K562 (cell line): ENCODE measurements at places on chromosomes 1 and 21.

- DNase-seq = peak; percentile 38
Observed at GRCh38 chr1:92968138-92969032, 7.1 kb upstream of the DIPK1A start.

GRCh38 chr1:225182716-225183115 lies 245.1 kb downstream of the LBR start:
- no peak for DNase-seq

- peak; percentile 77 for DNase-seq
Observed at GRCh38 chr1:37922767-37923550, 23.9 kb downstream of the INPP5B start.

DNA sequence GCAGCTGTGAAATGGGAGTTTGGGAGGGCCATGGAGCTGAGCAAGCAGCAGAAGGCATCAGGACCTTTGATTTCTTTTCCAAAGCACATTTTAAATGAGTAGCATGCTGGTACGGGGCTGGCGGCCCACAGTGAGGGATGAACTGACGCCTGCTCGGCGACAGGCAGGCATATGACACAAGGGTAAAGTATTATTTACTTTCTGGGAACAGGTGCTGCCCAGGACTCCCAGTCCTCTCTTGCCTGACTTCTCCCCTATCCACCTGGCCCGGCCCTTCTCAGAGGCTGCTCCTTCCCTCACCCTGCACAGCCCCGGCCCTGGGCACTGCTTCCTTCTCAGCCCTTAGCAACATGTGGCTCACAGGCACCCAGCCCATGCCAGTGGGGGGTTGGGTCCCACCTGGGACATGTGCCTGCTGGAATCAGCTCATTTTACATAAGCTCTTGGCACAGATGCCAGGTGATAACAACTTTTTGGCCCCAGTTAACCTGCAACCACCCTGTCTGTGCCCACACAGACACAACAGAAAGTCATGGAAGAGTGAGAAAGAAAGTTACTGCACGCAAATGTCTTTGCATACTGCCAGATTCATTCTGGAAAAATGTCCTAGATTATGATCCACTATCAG lies 112.3 kb upstream of the GADD45A start:
- no peak for DNase-seq

DNA sequence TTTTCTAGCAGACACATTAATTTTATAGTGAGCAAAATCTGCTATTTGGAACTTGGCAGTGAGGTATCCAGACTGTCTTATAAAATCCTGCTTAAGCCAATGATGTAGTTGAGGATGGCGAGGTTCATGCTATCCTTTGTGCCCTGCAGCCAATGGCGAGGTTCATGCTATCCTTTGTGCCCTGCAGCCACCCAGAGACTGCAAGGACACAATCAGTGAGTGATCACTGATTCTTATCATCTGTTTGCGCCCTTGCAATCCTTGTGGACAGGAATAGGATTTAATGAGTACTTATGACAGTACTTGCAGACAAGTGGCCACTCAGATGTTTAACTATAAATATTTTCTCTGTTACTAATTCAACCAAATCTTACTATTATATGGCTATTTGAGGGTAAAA lies 112.6 kb downstream of the EIF4G3 start:
- DNase-seq = no peak

DNA sequence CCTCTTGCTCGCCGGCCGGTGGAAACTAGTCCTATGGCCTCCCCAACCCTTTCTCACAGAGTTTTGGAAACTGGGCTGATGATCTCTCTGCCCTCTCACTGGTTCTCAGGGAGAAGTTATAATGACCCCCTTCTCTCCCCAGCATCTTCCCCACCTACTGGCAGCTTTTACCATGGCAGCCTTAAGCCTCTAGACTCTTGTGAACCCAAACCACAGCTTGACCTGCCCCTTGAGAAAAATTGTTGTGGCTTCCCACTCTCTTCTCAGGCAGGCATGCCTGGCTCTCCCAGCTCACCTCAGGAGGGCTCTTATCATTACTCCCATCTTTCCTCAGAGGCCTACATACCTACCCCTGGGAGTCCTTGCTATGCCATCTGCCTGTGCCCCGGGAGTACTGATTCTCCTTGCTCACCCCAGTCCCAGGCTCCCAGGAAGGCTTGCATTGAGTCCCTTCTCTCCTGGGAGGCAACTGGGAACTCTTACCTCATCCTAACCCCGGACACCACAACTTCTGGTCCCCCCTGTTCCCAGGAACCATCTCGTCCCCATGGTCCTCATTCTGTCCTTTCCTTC lies 1.6 kb downstream of the NSUN4 start:
- peak; percentile 39 for DNase-seq

- peak; percentile 11 for DNase-seq
Observed at GRCh38 chr1:235207209-235207565, 46.1 kb upstream of the RBM34 start.

GRCh38 chr1:91311672-91312071 lies 93.0 kb downstream of the HFM1 start:
- no peak for DNase-seq

DNA sequence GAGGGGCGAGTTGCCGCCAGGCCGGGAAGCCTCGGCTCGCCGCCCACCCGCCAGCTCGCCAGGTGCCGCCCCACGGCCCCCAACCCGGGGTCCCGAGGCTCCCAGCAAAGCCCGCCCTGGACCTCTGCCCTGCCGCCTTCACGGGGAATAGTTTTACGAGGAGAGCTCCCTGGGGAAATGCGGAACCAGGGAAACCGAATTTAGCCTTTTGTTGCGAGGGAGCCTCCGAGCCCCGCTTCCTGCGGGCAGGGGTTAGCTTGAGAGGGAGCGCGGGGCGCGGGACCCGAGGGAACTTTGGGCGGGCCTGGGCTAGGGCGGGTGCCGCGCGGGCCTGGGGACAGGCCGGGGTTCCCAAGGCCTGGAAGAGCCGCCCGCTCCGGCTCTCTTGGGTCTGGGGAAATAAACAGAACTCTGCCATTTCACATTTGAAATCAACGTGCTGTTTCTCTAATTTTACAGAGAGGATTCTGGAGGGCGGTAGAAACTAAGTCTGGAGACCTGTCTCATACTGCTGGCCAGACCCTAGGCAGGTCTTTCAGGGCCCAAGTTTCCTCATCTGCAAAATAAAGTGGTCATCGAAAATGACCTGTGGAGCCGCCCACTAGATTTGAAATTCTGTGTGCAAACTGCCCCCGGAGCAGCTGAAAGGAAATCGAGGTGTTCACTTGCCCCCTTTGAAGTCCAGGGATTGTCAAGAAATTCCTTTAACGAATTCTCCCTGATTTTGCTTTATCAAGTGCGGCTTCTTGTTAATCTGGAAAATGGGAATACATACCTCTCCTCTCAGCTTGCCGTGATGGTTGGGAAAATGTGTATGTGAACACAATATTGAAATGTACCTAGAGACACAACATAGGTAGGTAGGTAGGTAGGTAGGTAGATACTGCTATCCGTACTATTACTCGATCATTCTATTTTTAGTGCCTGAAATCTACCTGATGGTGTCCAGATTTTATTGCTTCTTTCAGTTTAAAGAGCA lies 749 bp upstream of the GLUL start:
- no peak for DNase-seq

- DNase-seq = no peak
Observed at GRCh38 chr1:26857473-26858060, 5.4 kb upstream of the SFN start.

DNA sequence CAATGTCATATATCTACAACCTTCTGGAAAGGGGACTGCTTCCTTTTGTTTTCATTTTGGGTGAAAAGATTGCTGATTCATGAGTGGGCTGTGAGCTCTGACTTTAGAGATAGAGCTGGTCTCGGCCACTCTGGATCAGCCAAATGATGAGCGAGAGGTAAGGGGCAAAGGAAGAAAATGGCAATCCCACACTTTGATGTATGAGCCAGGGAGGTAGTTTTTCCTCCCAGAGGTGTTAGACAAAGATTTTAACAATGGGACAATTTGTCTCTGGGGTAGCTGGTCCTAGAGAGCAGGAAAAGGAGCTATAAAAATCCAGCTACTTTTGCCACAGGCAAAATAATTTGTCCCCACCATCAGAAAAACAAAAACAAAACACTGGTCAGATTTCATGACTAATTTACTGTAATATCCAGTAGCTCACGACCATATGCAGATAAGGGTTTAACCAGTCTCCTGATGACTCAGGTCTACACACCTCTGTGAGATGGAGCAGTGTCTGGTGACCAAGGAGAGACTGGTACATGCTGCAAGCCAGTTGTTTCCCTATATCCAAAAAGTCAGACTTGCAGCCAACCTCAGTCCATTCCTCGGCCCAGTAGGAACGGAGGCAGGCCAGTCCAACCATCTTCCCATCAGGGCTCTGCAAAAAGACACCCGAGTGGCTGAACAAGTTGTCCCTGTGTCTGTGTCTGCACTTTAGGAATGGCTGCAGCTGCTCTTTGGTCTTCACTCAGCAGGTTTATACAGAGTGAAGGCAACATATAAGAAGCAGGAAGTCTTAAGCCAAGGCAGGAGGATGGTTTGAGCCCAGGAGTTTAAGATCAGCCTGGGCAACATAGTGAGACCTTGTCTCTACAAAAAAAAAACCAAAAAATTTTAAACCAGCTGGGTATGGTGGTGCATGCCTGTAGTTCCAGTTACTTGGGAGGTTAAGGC lies 29.2 kb downstream of the DNASE2B start:
- peak; percentile 21 for DNase-seq

GRCh38 chr1:238895911-238896310 lies 490.5 kb upstream of the CHRM3 start:
- no peak for DNase-seq

DNA sequence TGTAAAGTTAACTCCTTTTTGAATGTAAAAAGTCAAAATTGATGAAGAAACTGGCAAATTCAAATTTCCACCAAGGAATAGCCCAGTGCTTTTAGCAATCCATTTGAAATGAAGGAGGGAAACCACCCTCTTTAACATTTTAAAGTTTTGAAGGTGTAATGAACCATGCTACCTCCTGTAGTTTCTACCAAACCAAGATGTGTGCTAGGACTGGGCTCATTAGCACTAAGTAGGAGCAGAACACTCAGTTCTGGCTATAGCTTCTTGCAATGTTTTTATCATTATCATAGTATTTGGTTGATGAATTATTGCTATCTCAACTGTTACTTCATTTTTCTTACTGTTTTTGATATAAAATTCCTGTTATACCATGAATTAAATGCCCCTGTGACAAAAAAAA lies 319.2 kb upstream of the ZRANB2 start:
- no peak for DNase-seq

DNA sequence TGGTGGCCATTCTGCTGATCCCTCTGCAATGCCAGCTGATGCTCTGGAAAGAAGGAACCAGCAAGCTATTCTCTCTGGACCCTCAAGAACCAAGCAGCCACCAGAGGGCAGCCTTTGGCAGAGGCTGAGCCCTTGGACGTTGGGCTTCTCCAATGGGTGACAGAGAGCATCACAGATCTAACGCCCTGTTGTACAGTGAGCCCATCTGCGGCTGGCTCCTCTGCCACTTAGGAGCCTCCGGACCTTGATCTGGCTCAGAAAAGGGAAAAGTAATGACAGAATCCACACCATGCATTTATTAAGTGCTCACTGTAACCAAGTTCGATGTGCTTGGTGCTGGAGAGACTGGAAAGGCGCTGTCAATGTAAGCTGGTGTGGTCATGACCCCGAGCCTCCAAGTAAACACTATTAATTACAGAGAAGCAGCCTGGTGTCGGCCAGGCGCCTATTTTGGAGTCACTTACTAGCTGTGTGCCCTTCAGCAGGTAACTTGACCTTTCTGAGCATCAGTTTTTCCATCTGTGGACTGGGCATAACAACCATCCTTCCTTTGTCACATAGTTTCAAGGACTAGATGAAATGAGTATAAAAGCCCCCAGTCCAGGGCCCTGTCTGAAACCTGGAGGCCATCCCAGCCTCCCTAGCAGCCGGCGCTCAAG lies 34.9 kb downstream of the ECE1 start:
- peak; percentile 79 for DNase-seq

- no peak for DNase-seq
Observed at GRCh38 chr1:230849451-230850224, 18.7 kb downstream of the C1orf198 start.

- peak; percentile 33 for DNase-seq
Observed at GRCh38 chr21:37575580-37575979, 209.0 kb downstream of the DYRK1A start.

DNA sequence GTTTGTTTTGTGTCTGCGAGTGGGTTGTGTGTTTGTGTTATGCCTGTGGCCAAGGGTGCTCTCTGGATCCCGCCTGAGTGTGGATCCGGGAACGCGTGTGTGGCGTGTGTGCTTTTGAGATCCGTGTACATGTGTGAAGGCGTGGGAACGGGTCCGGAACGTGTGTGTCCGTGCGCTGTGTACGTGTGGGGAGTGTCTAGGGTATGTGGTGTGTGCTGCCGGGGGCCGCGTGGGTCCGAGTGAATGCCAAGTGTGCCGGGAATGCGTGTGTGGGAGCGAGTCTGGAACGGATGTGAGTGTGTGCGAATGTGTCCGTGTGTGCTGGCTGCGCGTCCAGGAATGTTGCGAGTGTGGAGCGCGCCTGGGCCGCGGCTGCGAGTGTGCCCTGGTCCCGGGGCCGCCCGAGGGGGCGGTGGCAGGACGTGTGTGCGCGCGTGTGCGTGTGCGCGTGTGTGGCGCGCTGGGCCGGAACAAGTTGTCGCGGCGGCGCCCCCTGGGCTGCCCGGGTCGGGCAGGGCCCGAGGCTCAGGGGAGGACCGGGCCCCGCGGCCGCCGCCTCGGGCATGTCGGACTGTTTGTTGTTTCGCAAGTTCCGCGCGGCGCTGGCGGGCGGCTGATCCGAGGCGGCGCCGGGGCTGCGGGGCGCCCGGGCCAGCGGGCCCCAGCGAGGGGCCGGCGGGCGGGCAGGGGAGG lies 953 bp downstream of the PTPRU start:
- peak; percentile 52 for DNase-seq

GRCh38 chr21:25790878-25791204 lies 56.1 kb downstream of the GABPA start:
- DNase-seq = no peak

GRCh38 chr21:20701235-20701634 lies 297.0 kb upstream of the NCAM2 start:
- no peak for DNase-seq
